Globus pallidus (tissue), 1 donor: ENCODE measurements at places on chromosomes 7 and 10.

DNA sequence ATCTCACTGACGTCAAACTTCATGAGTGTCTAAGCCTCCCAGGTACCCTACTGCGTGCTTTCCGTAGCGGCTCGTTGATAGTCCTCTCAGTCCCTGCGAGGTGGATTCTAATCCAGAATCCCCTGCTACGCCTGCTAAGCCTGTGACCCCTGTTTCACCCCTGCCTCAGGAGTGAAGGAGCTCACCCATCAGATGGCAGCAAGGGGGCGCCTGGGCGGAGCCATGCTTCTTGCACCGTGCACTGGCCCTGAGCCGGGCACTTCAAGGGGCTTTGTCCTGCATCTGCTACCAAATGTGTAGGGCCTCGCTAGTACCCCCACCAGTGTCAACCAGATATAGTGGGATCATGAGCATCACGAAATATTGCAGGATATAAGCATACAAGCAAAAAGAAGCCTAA lies 918 bp upstream of the STRA8 start:
- no peak for DNase-seq

- DNase-seq: no peak
These were observed 152.1 kb downstream of the FZD1 start for GRCh38 chr7:91416155-91416865.

- no peak for DNase-seq
These were observed 104.6 kb upstream of the TNRC18 start for GRCh38 chr7:5528071-5528814.

- no peak for DNase-seq
These were observed at the start of the genes ATP6V0A4 and TMEM213 for GRCh38 chr7:138797715-138798320. Gene ATP6V0A4, minus strand, starts transcription at chr7:138798196. Its CDS starts 26,949 bp downstream, at chr7:138771247. Gene TMEM213, plus strand, starts transcription at chr7:138797994. Its CDS starts 111 bp downstream, at chr7:138798105.

DNA sequence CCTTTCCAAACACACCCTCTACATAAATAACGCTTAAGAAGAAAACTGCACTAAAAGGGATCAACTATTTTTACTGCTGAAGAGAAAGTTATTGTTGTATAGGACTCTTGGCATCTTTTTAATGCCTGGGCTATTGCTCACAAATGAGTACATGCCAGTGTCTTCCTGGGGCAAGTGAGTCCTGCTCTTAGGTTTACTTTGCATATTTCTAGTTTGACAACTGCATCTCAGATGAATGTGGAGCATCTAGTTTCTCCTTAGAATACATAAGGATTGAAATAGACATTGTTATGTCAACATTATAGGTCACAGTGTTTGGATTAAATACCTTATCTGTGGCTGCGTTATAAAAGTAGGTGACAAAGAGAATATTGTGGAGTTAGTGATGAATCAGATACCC lies 44.5 kb downstream of the PSMC2 start:
- no peak for DNase-seq

DNA sequence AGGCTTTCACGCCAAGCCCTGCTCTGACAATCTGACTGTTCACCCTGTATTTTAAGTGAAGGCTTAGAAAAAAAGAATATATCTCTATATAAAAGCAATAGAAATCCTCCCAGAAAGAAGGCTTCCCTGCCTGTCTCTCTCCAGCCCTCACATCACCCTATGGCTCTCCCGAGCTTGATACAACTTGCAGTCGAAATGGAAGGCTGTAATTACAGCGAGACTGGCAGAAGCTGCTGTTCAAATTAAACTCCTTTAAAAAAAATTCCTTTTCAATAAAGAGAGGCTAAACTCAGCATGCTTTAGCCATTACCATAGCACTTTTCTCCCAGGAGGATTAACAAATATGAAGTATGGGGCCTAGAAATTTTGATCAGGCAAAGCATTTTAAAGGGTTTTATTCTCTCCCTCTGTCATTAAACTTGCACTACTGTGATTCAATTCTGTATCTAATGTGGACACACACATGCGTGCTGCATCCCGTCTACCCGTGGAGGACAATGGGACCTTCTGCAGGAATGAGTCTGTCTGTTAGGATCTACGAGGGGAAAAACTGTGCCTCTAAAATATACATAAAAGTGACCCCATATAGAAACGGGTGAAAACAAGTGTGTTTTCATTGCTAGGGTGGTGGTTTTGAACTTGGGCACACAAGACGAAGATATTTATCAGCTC lies 223.8 kb downstream of the USP6NL start:
- DNase-seq: no peak

- peak; percentile 37 for DNase-seq
These were observed 65.6 kb downstream of the HBP1 start for GRCh38 chr7:107234436-107234835.

- no peak for DNase-seq
These were observed 6.0 kb downstream of the PRR15 start for GRCh38 chr7:29569648-29570047.

DNA sequence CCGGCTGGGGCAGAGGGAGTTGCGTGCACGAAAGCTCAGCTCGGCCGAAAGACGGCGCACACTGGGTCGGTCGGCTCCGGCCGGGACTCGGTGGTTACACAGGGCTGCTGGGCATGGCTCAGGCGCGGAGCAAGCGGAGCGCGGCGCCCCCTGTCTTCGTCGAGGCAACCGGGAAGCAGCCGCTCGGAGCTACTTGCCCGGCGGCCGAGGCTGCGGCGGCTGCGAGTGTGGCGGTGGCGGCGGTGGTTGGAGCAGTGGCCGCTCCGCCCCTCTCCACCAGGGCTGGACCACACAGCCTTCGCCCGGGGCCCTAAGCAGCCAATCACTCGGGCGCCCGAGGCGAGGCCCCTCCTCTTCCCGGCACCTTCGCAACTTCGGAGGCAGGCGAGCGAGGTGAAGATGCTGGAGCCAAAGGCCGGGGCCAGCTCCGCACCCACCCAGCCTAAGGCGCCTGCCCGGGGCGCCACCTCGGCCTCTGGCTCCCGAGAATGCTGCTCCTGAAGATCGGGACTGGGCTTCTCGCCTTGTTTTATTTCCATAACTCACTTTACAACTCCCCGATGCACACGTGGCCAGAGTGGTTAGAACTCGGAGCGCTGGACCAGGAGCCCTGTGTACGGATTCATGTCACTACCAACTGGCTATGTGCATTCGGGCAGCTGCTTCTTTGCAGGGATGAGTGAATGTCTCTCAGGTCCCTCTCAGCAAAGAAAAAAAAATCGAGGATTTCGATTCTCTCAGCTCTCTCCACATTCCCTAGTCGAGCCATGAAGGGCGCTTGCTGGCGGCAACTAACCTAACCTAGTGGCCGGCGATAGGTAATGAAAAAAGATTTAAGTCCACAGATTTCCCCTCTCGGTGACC lies at the start of gene TLL2:
Gene TLL2 (minus strand): TSS at position 229 of the 864 bp plus-strand sequence. CDS start 241 bp downstream, outside the sequence.
- peak; percentile 88 for DNase-seq

DNA sequence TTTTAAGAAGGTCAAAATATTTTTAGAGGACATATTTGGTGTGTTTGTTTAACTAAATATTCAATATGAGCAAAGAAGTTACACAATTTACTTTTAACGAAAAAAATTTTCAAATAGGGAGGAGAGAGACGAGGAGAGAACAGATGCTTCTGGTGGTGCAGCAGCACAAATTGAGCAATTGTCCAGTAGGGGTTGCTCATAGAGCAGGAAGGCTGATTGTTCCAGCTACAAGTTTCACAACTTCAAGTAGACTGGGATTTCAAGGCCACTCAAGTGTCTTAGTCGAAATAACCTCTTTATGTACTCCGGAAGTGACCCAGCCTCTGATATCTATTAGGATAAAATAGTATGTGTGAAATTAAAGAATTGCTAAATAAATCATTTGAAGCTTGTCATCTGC lies 197.9 kb downstream of the HDAC9 start:
- peak; percentile 30 for DNase-seq

DNA sequence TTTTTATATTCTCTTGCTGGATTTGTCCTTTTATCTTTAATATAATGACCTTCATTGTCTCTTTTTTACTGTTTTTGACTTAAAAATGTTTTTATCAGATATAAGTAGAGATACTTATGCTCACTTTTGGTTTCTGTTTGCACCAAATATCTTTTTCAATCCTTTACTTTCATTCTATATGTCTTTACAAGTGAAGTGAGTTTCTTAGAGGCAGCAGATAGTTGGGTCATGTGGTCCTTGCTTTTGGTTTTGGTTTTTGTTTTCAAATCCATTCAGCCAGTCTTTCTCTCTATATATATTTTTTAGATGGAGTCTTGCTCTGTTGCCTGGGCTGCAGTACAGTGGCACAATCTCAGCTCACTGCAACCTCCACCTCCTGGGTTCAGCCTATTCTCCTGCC lies 932.4 kb upstream of the LRRTM3 start:
- no peak for DNase-seq

DNA sequence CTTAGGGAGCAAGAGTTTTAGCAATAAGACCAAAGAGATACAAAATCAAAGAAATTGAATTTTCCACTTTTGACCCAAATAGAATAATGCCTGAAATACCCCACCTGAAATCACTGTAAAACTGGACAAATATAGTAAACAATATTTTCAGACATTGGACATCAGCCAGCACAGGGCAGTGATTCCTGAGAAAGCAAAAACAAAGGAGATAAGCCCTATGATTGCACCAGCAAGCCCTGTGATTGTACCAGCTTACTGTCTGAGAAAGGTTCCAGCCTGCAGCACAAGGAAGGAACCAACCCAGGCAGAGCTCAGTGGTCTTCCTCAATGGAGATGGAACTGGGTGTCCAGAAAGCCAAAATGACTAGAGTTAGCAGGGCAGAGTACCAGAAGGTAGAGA lies 10.3 kb downstream of the TMEM106B start:
- DNase-seq: no peak

GRCh38 chr7:39459636-39460035 lies 106.6 kb upstream of the YAE1 start:
- no peak for DNase-seq

DNA sequence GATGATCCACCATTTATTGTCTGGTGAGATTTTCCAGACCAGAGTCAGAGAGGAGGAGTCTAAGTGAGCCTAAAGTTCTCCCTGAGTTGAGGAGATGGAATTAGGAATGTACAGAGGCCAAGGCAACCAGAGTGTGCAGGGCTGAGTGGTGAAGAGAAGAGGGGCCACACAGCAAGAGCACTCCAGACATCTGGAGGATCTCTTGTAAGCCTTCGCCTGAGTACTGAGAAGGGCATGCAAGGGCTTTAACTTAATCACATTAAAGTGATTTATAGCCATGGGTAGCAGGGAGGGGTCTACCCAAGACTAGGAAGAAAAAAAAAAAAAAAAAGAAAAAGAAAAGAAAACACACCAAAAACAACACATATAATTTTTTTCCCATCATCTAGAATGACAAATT lies 1190.4 kb downstream of the GATA3 start:
- DNase-seq: no peak

DNA sequence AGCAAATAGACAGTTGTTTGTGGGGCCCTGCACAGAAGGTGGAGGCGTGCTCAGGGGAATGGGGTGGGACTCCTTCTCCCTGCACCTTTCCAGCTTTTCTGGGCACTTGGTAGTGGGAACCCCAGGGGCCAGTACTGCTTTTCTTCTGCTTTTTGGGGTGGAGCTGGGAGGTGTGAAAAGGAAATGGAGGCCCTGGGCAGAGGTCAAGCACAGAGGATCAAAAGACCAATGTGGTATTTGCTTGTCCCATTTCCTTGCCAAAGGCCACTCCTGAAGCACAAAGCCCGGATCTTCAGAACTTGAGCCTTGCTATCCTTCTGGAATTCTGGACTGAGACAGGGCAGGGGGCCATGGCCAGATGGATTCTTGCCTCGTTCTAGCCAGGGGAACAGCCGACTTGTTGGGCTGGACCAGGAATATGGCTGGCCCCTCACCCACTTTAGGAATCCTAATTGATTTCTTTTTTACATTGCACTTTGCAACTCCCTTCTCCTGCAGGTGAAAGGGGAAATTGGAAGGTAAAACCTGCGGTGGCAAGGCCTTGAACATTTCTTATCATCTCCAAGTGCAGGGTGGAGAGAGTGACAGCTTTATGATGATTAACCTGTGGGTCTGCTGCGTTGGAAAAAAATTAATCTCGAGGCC lies 26.5 kb downstream of the ADRA2A start:
- no peak for DNase-seq

DNA sequence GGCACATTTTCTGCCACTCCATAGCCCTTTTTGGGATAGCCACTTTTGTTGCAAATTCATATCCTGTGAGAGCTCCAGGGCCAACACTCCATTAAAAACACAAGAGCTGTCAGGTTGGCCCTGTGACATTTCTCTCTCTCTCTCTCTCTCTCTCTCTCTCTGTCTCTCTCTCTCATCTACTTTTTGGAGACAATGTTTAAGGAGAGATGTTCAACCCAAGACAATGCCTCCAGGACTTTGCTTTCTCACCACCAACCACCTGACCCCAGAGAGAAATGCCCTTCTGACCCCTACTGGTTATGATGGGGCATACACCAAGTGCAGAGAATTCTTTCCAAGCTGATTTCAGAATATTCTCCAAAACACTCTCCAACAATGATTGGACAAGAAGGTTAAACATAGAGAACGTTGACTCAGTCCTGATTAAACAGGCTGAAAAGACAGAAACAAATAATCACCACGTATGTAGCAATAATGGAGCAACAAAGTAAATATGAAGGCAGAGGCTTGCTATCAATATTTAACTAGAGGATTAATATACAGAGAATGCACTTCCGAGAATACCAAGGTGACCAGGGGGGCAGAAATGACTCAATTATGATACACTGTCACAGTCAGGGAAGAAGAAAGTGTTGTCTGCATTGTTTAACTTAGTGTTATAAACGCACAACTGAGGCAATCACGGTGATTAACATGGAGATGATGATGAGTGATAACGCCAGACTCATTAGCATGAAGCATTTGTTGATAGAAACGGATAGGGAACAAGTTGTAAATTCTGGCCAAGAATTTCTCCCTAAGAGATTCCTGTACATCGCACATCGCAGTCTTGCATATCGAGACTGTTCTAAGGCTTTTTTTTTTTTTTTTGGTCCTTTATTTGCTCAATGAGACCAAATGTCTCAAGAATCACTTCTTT lies 178.5 kb downstream of the NRP1 start:
- no peak for DNase-seq

DNA sequence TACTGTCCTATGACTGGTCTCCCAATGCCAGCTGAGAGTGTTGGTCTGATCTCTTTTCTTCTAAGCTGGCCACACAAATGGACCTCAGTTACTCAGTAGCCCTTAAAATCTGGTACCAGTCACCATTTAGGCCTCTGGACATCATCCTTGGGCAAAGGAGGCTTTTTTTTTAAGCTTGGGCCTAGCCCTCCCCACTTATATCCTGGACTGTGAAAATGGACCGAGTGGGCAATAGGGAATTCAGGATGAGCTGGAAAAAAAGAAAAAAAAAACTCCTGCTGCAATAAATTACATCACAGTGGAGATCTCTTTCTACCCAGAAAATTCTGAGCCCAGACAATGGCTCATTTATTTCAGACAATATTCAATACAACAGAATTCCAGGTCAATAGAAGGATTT lies 68.4 kb downstream of the PARP12 start:
- peak; percentile 77 for DNase-seq

- no peak for DNase-seq
These were observed 4.2 kb downstream of the VSTM2A start for GRCh38 chr7:54546081-54546985.
